ENCODE measurements at places on chromosomes 2 and 18.

GRCh38 chr2:186725783-186726182 is 31.9 kb downstream of the FAM171B start:
- no peak for DNase-seq

DNA sequence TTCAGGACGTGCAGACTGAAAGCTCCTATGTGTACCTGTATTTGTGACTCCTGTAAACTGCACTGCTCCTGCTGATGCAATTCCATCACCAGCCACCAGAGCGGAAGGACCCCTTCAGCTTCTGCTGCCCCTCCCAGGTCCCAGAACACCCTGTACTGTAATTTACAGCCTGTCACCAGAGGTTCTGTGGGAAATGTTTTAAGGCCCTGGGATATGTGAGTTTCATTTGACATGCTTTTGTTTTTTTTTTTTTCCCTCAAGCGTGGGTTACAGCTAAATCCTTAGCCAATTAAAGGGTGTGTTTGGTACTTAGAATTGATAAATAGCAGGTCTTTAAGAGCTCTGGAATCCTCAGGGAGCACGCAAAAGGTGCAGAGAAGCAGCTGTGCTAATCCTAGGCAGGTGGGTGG is 79.4 kb downstream of the KCTD1 start:
- no peak for DNase-seq

- DNase-seq = no peak
Observed at GRCh38 chr2:59756150-59756549, 797.3 kb downstream of the BCL11A start.

DNA sequence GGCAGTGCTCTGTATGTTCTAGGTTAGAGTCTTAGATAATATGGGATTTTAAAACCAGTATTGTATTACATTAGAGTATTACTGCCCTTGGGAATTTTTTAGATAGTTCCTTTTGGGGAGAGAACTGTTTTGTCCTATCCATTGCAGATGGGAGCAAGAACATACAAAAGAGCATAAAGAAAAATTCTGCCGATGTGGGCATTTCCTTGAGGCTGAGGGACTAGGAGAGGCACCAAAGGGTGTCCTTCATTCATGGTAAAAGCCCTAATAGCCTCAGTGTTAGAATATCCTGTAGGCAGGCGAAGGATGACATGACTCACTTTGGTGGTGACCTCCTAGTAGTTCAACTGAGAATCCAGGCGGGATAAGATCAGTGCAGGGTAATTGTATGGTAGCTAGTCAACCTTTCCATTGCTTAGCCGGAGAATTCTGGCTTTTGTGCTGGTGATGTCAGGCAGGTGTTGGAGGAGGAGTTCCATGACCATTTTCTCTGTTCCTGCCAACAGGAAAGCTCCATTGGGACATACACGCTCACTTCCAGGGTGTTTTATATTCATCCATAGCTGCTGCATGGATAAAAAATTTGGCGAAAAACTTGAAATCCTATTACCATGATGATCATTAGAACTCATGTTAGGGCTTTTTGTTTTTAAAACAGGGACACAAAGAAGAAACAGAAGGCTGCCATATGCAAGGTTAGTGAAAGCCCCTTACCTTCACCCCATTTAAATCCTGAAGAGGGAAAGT is 28.1 kb downstream of the EPAS1 start:
- peak; percentile 80 for DNase-seq

DNA sequence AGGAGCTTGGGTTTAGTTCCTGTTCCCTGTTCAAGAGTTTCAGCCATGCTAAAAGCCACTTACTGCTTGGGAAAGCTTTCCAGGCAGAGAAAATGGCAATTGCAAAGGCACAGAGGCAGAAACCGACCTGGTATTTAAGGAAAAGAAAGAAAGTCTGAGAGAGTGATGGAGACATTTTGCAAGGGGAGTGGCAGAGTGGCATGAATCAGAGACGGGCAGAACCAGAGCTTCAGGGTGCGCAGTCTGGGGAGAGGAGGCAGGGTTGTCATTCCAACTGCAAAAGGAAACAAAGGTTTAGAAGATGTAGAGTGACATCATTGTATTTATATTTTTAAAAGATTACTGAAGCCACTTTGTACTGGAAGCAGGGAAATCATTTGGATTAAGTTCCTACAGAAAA is 14.9 kb upstream of the GNAL start:
- DNase-seq = no peak

DNA sequence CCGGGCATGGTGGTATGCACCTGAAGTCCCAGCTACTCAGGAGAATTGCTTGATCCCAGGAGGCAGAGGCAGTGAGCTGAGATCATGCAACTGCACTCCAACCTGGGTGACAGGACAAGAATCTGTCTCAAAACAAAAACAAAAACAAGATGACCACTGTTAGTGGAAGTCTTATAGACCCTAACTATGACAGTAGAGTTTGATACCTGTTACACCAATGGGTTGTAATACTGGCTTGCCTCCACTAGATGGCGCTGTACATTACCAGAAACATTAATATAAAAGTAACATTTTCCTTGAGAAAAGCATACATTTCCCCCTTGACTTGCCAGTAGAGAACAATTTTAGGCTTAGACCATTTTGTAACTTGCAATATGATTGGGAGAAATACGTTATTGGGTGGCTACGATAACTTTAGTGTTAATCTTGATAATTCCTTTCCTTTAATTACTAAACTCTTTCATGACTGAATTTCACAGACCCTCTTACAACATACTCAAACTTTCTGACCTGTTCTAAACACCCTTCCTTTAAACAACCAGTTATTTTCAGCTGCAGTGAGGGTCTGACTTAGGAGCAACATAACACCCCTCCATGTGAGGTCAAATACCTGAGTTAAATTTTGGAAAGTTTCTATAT is 19.5 kb downstream of the SLC25A52 start:
- peak; percentile 11 for DNase-seq

GRCh38 chr2:11989354-11989703 is 242.9 kb downstream of the LPIN1 start:
- no peak for DNase-seq

GRCh38 chr2:199131876-199132275 is 325.9 kb downstream of the SATB2 start:
- DNase-seq = no peak

Measured in astrocyte (in vitro differentiated cells and primary cell).